ENCODE measurements at places on chromosomes 1 and 21. TPM values are rescaled to one million over a fixed set of nuclear protein-coding genes. Genes with fewer than 3 reads are reported as not detected.

GRCh38 chr1:27912429-27912828, 22.4 kb upstream of the SMPDL3B start:
- H3K27ac ChIP-seq: no peak overlapping the region
- DNase-seq: no peak
- no peaks in the 10 kb centered on the region for H3K27me3 ChIP-seq
- peaks cover 41% of the 10 kb centered on the region for H3K36me3 ChIP-seq

- H3K4me3 ChIP-seq: no peak overlapping the region
- DNase-seq: no peak
- H3K36me3 ChIP-seq: no peaks in the 10 kb centered on the region
- H3K27ac ChIP-seq: no peak overlapping the region
- no peaks in the 10 kb centered on the region for H3K4me1 ChIP-seq
Observed at GRCh38 chr1:73943270-73943669, 254.7 kb downstream of the LRRIQ3 start.

- no peak overlapping the region for H3K4me3 ChIP-seq
- H3K4me1 ChIP-seq: no peaks in the 10 kb centered on the region
- no peaks in the 10 kb centered on the region for H3K36me3 ChIP-seq
- no peak for DNase-seq
- no peak overlapping the region for H3K27ac ChIP-seq
Observed at GRCh38 chr21:24897883-24898282, 709.4 kb downstream of the MRPL39 start.

The FOXE3 gene
- not detected for total RNA-seq

- no peak overlapping the region for H3K4me3 ChIP-seq
- no peaks in the 10 kb centered on the region for H3K36me3 ChIP-seq
- no peaks in the 10 kb centered on the region for H3K4me1 ChIP-seq
- DNase-seq: no peak
Observed at GRCh38 chr21:39082656-39083376, 100.4 kb downstream of the PSMG1 start.

DNA sequence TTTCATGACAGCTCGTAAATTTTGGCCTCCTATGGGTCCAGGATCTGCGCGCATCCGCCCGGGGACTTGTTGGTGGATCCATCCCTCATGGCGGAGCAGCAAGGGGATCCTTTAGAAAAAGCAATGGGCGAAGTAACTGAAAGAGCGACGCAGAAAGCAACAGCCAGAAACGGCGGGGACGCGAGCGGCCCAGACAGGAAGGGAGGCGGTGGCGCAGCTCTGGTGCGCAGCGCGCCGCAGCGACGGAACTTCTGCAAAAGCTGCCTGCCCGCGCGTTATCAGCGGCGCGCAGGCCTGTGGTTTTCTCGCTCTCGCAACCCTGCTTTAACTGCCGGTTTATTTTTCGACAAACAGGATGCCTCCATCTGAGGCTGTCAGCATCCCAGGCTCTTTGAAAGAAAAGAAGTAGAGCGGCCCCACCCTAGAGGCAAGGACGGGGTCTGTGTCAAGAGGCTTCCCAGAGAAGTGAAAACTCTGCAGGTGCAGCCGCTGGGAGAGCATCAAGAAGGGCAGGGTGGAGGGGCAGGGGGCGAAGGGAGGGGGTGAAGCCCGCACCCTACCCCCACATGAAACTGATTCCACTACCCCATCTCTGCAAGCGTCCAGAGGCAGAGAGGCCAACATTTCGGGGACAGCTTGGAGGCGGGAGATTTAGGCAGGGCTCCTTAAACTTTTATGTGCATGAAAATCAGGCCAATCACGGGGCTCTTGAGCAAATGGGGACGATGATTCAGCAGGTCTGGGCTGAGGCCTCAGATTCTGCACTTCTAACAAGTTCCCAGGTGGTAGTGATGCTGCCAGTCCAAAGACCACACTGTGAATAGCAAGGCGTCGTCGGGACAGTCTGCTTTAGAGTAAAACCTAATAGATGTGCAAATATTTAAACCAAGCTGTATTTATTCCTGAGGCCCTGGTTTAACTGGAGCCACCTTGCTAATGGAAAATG, 22.2 kb downstream of the RUNX1 start:
- H3K27me3 ChIP-seq: no peaks in the 10 kb centered on the region
- H3K36me3 ChIP-seq: peaks cover 17% of the 10 kb centered on the region
- peak overlapping the region; percentile 89 for H3K27ac ChIP-seq
- DNase-seq: peak; percentile 89
- peaks cover 82% of the 10 kb centered on the region for H3K4me1 ChIP-seq
- peak overlapping the region; percentile 53 for H3K4me3 ChIP-seq

- H3K4me1 ChIP-seq: no peaks in the 10 kb centered on the region
- peaks cover 42% of the 10 kb centered on the region for H3K27me3 ChIP-seq
- no peak overlapping the region for H3K4me3 ChIP-seq
- no peak overlapping the region for H3K27ac ChIP-seq
- H3K36me3 ChIP-seq: no peaks in the 10 kb centered on the region
Observed at GRCh38 chr1:181319907-181320306, 163.4 kb upstream of the CACNA1E start.

DNA sequence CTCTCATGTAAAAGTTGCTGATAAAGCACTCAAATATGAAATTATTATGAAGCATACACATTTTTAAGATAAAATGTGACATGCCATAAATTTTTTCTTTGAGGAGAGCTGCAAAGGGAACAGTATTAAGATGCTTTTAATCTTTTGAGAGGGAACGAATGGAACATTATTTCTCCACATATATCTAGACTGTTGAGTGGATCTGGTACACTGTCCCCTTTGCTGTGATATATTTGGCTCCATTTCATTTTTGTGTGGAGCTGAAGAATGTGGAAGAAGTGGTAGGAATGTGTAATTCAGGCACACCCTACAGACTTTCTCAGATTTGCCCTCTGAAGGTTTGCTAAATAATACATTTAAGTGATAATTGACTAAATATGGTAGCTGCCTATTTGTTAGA, 31.7 kb downstream of the PGM1 start:
- peaks cover 2% of the 10 kb centered on the region for H3K36me3 ChIP-seq
- no peaks in the 10 kb centered on the region for H3K4me1 ChIP-seq
- H3K27ac ChIP-seq: no peak overlapping the region
- no peak overlapping the region for H3K4me3 ChIP-seq
- DNase-seq: no peak

DNA sequence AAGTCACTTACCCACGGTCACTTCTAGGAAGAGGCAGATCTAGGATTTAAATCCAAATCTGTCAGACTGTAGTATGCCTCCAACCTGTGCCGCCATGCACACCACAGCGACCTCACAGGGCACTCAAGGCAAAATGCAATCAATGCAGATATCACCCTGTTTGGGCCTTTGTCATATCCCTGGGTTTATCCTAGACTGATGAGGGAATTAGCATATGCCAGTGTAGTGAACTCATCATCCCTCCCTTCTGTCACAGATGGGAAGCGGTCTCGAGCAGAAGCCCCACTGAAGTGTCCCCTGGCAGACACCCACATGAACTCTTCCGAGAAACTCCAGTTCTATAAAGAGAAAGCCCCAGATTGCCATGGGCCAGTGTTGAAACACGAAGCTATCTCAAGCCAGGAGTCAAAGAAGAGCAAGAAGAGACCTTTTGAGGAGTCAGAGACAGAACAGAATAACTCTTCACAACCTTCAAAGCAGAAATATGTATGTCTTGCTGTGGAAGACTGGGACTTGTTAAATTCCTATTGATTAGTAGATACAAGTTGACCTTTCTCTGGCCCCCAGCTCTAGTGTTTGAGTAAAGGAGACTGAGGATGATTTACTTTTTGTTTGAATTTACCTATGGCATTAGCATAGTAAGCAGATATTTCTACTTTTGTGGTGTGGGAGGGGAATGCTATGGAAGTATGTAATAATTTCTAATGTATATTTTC, 21.4 kb downstream of the LRRC42 start:
- H3K27me3 ChIP-seq: no peaks in the 10 kb centered on the region
- no peak for DNase-seq
- H3K4me3 ChIP-seq: no peak overlapping the region

DNA sequence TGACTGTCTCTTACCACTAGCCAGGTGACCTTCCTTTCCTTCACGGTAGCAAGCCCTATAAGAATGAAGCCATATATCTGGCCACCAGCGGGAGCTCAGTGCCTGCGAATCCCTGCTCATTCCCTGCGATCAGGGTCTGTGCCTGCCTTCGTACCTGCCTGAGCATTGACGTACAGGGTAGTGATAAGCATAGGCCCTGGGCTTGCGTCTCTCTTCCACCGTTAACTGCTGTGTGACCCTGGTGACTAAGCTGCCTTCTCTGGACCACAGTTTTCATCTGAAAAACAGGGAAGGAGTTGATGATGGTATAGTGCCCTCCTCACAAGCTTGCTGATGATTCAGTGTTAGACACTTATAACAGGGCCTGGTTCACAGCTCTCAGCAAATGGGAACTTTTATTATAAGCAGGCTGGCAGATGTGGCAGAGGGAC, 4.1 kb downstream of the ZC3H12A start:
- H3K27ac ChIP-seq: peak overlapping the region; percentile 98
- DNase-seq: peak; percentile 29
- no peaks in the 10 kb centered on the region for H3K27me3 ChIP-seq
- peaks cover 72% of the 10 kb centered on the region for H3K4me1 ChIP-seq
- peaks cover 63% of the 10 kb centered on the region for H3K36me3 ChIP-seq

DNA sequence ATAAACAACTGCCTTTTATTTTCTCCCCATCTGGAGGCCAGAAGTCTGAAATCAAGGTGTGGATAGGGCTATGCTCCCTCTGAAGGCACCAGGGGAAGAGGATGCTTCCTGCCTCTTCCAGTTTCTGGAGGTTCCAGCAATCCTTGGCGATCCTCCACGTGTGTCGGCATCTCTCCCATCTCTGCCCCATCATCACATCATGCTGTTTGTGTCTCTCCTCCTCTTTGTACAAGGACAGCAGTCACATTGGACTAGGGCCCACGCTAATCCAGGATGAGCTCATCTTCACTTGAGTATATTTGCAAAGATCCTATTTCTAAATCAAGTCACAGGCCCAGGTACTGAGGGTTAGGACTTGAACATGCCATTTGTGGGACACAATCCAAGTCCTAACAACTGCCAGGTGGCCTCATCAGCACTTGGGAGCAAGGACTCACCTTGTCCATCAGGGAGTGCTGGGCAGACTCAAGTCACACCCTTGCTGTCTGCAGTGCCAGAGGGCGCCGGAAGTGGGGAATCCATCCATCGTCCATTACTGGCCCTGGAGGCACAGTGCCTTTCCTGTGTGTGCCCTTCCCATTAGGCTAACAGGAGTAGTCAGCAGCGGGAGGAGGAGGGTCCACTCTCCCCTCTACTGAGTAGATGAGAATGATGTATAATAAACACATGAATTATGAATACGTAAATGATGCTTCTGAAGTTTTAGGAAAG, 185.4 kb upstream of the AJAP1 start:
- H3K4me1 ChIP-seq: no peaks in the 10 kb centered on the region
- no peaks in the 10 kb centered on the region for H3K36me3 ChIP-seq
- H3K4me3 ChIP-seq: no peak overlapping the region
- DNase-seq: no peak
- no peaks in the 10 kb centered on the region for H3K27me3 ChIP-seq

DNA sequence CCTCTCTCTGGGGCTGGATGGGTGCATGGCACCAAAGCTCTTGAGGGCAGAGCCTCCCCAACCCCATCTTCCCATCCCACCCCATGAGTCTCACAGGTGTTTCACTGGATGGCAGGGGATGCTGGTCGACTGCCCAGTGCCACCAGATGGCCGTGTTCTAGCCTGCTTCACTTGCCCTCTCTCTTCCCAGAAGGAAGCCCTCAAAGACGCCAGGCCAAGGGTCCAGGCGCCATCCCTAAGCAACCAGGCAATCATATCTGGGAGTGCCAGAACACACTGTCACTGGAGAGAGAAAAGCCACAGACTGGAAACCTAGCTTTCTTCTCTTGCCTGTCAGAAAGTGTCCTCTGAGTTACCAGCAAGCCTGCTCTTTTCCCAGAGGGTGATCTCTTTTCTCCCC, 26.7 kb downstream of the PIGM start:
- no peak overlapping the region for H3K4me3 ChIP-seq
- DNase-seq: no peak
- no peaks in the 10 kb centered on the region for H3K36me3 ChIP-seq
- peaks cover 10% of the 10 kb centered on the region for H3K27me3 ChIP-seq
- H3K4me1 ChIP-seq: no peaks in the 10 kb centered on the region
- H3K27ac ChIP-seq: no peak overlapping the region

- H3K4me1 ChIP-seq: no peaks in the 10 kb centered on the region
- H3K27me3 ChIP-seq: no peaks in the 10 kb centered on the region
- no peaks in the 10 kb centered on the region for H3K36me3 ChIP-seq
- no peak overlapping the region for H3K4me3 ChIP-seq
Observed at GRCh38 chr1:57820356-57821095, 396.7 kb upstream of the DAB1 start.

- H3K27ac ChIP-seq: no peak overlapping the region
- DNase-seq: no peak
- no peak overlapping the region for H3K4me3 ChIP-seq
- no peaks in the 10 kb centered on the region for H3K36me3 ChIP-seq
- H3K27me3 ChIP-seq: no peaks in the 10 kb centered on the region
Observed at GRCh38 chr21:45310459-45310858, 22.8 kb upstream of the POFUT2 start.

- no peak overlapping the region for H3K4me3 ChIP-seq
- no peaks in the 10 kb centered on the region for H3K36me3 ChIP-seq
- H3K4me1 ChIP-seq: peaks cover 8% of the 10 kb centered on the region
- peaks cover 13% of the 10 kb centered on the region for H3K27me3 ChIP-seq
- no peak for DNase-seq
Observed at GRCh38 chr1:181482001-181482430, 1.3 kb upstream of the CACNA1E start.

The TCHH gene
- not detected for total RNA-seq

- no peak overlapping the region for H3K27ac ChIP-seq
- no peaks in the 10 kb centered on the region for H3K27me3 ChIP-seq
- DNase-seq: no peak
- no peaks in the 10 kb centered on the region for H3K4me1 ChIP-seq
- H3K36me3 ChIP-seq: no peaks in the 10 kb centered on the region
Observed at GRCh38 chr1:111814305-111814628, 58.6 kb downstream of the DDX20 start.

- no peak for DNase-seq
- no peaks in the 10 kb centered on the region for H3K27me3 ChIP-seq
- peaks cover 2% of the 10 kb centered on the region for H3K4me1 ChIP-seq
- no peaks in the 10 kb centered on the region for H3K36me3 ChIP-seq
Observed at GRCh38 chr1:158068918-158069317, 75.5 kb downstream of the KIRREL1 start.

The F5 gene
- 8.5 TPM for total RNA-seq

GRCh38 chr1:61636814-61637213, 88.1 kb downstream of the TM2D1 start:
- H3K4me3 ChIP-seq: no peak overlapping the region
- H3K27me3 ChIP-seq: no peaks in the 10 kb centered on the region
- H3K4me1 ChIP-seq: peaks cover 4% of the 10 kb centered on the region
- H3K36me3 ChIP-seq: no peaks in the 10 kb centered on the region
- H3K27ac ChIP-seq: no peak overlapping the region

Data from T-cell (primary cell).